Fibroblast of upper back skin (primary cell): ENCODE measurements at places on chromosomes 4 and X.

DNA sequence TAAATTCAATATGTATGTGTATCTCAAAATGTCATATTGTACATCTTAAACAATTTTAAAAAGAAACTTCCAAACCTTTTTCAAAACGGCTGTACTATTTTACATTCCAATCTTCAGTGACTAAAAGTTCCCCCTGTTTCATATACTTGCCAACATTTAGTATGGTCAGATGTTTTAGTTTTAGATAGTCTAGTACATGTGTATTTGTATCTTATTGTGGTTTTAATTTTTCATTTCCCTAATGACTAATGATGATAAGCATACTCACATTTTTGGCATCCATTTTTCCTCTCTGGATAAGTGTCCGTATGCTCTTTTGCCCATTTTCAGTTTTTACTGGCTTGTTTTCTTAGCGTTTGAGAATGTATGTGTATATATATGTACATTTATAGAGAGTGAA lies 212.2 kb upstream of the MAGEB18 start:
- peak; percentile 60 for DNase-seq

DNA sequence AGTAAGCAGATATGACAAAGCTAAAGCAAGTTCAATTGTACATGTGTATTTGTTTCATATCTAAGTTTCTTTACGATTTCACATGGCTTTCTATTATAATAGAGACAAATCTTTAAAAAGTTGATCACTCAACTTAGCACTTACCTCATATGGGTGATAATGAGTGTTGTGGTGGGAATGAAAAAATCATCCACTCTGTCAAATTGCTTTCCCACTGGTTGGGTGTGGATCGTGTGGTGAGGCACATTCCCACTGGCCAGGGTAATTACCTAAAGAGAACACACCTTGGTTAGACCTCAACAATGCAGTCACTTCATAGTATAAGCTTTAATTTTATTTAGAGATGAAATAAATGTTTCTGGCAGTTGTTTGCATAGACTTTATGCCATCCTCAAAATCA lies 708.9 kb downstream of the FSTL5 start:
- DNase-seq, result no peak

GRCh38 chr4:187903106-187903505 lies 92.5 kb upstream of the ZFP42 start:
- peak; percentile 47 for DNase-seq

GRCh38 chrX:54495814-54496516 lies at the start of gene FGD1:
Gene FGD1 (minus strand): TSS chrX:54496234. CDS start chrX:54495432, 802 bp downstream.
- DNase-seq, result peak; percentile 61

GRCh38 chr4:151409470-151410313 lies 716 bp downstream of the FHIP1A start:
- no peak for DNase-seq

- DNase-seq, result no peak
These were observed 69.5 kb downstream of the RTL9 start for GRCh38 chrX:110428144-110428543.
